Stimulated activated CD4-positive, alpha-beta T cell treated with anti-CD3 and anti-CD28 coated beads, Interleukin-15, amount 100 ng/mL, for 1 hour (primary cell): ENCODE measurements at places on chromosomes 7 and 10.

- no peak for DNase-seq
Measured at GRCh38 chr7:45394117-45394708, 180.0 kb upstream of the ADCY1 start.

DNA sequence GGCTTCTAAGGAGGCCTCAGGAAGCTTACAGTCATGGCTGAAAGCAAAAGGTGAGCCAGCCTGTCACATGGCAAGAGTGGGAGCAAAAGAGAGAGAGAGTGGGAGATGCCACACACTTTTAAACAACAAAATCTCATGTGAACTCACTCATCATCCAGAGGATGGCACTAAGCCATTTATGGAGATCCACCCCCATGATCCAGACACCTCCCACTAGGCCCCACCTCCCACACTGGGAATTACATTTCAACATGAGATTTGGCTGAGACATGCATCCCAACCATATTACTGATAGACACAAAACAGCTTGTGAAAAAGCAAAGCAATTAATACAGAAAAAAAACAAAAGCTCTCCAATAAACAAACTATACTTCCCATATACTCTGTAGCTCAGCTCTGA is 210.3 kb downstream of the GALNT17 start:
- DNase-seq: no peak

- no peak for DNase-seq
Measured at GRCh38 chr10:112565434-112566053, 118.5 kb downstream of the VTI1A start.

DNA sequence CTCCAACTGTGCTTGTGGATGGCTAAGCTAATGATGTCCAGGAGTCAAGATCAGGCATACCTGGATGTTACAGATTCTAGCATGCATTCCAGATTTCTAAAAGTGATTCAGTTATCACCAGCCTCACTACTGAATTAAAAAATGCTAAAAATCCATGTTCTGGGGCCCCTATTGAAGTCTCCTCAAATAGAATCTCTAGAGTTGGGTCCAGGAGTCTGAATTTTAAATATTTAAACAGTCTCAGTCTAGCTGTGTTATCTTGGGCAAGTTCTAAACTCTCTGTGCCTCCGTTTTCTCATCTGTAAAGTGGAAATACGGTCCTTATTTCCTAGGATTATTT is 5.0 kb downstream of the ARID5B start:
- DNase-seq: no peak

GRCh38 chr10:86001521-86001920 is 365.1 kb downstream of the GRID1 start:
- DNase-seq: no peak

GRCh38 chr7:2143450-2143849 is 89.3 kb downstream of the MAD1L1 start:
- no peak for DNase-seq

GRCh38 chr7:44196450-44196872 is 4.3 kb upstream of the YKT6 start:
- no peak for DNase-seq

DNA sequence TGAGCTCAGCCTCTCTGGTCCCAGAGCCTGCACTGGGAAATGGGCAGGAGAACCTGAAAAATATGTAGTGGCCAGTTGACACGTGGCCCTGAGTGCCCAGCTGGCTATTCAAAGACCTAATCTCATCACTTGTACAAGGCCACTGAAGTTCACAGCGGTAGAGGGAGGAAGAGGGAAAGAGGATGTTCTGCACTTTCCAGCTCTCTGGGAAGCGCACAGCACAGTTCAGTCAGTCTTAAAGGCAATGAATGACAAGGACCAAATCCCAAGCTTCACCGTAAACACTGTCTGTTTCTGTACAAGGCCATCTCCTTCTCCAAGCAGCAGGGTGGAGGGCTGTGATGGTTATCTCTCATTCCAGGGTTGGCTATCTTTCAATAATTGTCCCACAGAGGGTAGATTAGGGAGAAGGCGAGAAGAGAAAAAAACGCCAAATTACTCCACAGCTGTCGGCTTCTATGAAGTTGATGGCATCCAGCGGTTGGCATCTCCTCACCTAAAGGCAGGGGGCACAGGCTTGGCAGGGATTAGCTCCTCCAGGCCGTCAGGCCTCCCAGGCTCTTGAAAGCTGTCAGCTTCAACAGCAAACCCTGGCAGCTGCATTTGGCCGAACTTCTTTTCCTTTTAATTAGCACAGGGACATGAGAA is 10.6 kb downstream of the SFMBT2 start:
- no peak for DNase-seq

DNA sequence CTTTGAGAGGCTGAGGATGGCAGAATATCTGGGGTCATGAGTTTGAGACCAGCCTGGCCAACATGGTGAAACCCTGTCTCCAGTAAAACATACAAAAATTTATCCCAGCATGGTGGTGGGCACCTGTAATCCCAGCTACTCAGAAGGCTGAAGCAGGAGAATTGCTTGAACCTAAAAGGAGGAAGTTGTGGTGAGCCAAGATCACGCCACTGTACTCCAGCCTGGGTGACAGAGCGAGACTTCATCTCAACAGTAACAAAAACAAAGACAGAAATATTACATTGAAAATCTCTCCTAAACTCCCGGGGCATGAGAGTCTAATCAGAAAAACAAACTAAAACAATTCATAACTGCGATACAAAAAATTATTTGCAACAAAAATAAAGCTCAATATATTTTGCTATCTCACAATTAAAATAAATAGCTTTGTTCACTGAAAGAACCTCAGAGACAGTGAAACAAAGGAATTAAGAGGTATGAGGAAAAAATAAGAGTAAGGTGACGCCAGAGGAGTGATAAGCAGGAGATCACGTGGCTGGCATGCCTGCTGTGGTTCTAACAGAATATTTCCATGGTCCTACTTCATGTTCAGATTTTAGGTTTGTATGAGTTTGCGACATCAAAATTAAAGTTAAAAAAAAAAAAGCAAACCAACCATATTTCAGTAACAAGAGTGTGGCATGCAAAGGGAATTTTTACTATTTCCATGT is 527.7 kb upstream of the POM121L12 start:
- DNase-seq: no peak

GRCh38 chr10:122140941-122141623 is 130.0 kb upstream of the BTBD16 start:
- DNase-seq: no peak

DNA sequence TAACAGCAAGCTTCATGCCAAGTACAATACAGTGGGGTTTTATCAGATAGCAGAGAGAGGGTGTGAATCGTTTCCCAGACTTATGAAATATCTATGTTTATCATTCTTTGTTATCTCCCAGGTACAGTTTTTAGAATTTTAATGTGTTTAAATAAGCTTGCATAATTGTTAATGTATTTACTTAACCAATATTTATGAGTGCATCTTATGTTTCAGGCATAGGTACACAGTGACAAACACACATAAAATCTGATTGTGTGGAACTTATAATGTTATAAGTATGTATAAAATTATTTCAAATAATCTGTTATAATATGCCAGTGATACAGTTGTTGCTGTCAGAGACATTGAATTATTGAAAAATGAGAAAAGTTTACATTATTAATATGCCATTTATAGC is 1011.4 kb upstream of the C7orf33 start:
- DNase-seq: no peak
